ENCODE measurements at places on chromosomes 16 and 17. TPM values are rescaled to one million over a fixed set of nuclear protein-coding genes. Genes with fewer than 3 reads are reported as not detected.

Gene FZD2
- 4.7 TPM for total RNA-seq

Gene CD300A
- 8.2 TPM for total RNA-seq

Gene G6PC1
- 0.16 TPM for total RNA-seq

Gene SLFN13
- 24.5 TPM for total RNA-seq

Gene OSBPL7
- total RNA-seq: 21.2 TPM

Gene NDE1
- 31.7 TPM for total RNA-seq

Gene TMEM95
- total RNA-seq: not detected

Gene C16orf86
- total RNA-seq: 6.6 TPM

Gene MMP25
- 1.7 TPM for total RNA-seq

All from kidney (tissue), 22 donors.